ENCODE measurements at places on chromosomes 4 and X. TPM values are rescaled to one million over a fixed set of nuclear protein-coding genes. Genes with fewer than 3 reads are reported as not detected.
A peak's percentile ranks its signal among the peaks of the same experiment; 100 is the strongest.

DNA sequence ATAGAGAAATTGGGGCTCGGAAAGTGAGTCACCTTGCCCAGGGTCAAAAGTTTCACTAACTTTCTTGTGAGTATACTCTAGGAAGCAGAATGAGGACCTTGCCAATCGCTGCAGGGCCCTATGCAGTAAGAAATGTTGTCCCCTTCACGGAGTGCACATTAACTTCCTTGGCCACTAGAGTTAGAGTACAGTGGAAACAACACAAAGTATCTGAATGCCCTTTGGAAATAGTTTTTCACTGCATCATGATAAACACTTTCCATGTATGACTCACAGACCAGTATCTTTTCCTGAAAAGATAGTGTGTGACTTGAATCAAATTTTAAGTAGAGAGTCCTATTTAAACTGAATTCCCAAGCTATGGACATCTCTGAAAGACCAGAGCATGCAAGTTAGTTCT, 45.5 kb upstream of the STK26 start:
- no peak for DNase-seq

- DNase-seq = no peak
Measured at GRCh38 chr4:15077969-15078368, 75.7 kb downstream of the CPEB2 start.

DNA sequence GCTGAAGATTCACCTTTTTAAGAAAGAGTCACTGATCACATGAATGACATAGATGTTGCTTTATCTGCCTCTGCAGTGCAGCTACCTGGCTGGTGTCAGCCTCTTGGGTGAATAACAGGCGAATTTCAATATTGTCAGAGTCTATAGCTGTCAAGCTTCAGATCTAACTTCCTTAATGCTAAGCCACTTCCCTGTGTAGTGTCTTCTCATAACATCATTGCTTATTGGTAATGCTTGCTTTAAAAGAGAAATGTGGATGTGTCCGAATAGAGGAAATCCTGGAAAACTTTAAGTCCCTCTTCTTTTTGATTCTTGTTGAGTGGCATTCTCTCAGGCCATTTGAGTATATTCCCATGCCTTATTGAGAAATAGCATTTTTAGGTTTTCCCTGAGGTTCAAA, 7.3 kb upstream of the IGFBP7 start:
- DNase-seq = no peak

GRCh38 chr4:45410701-45411210, 684.4 kb upstream of the GNPDA2 start:
- DNase-seq = no peak

- no peak for DNase-seq
Measured at GRCh38 chr4:125334926-125335325, 20.2 kb downstream of the FAT4 start.

DNA sequence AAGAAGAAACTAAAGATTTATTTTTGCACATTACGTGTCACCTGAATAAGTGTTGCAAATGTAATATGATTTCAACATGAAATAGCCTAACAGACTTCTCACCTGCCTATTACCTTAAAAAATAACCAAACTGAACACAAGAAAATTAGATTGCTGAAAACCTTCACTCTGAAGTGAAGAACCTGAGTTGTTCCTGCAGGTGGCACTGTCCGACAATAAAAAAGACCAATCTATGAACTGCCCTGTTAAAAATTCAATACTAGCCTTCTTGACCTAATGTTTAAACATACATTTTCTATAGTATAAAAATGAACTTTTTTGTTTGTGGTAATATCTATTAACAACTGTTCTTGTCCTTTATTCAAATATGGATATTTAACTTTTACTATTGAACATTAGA, 69.2 kb upstream of the PNPLA4 start:
- DNase-seq = no peak

DNA sequence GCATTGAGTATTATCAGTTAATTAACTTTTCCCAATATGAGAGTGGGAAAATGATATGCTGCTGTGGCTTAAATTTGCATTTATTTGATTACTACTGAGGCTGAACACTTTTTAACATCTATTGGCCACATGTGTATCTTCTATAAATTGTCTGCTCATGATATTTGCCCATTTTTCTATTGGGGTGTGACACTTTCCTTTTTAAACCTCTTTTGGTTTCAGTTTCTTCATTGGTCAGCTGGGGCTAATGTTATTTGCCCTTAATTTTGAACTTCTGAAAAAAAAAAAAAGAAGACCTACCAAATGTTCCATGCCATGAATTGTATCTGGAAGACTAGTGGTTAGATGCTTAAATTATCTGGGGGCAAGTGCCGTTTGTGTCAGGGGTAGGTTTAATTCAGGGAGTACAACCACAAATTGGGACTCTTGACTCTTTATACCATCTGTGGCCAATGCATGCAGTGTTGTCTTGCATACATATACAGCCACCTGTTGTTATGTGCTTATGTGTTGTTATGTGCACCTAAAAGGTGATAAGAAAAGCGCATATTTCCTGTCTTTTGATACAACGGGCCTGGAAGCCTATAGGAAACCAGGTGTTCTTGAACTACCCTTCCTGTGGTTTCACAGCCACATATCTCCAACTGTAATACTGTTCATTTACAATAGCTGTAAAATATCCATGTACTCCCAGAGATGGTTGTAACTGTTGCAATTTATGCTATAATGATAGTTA, 49.0 kb downstream of the SH2D1A start:
- no peak for DNase-seq

- no peak for DNase-seq
Measured at GRCh38 chr4:138851391-138852335, 163.9 kb upstream of the NOCT start.

DNA sequence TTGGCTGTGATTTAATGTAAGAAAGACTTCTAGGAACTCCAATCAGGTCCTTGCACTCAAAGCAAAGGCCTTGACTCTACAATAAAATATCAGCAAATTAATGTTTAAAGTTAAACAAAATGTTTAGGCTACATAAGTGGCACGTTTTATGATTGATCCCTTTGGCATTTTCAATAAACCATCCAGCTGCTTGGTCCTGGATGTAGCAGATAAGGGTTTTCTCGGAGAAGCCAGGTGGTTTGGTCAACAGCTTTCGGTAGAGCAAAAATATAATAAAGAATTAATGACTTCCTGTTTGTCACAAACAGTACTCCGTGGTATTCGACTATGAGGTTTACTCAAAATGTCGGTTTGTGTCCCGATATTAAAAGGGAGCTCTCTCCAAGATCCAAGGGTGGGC, 95.8 kb downstream of the GEMIN8 start:
- DNase-seq = no peak

- DNase-seq = peak; percentile 69
Measured at GRCh38 chrX:153474718-153475117, 4.3 kb upstream of the HAUS7 start.

- DNase-seq = no peak
Measured at GRCh38 chrX:151790481-151791160, 56.1 kb downstream of the CNGA2 start.

DNA sequence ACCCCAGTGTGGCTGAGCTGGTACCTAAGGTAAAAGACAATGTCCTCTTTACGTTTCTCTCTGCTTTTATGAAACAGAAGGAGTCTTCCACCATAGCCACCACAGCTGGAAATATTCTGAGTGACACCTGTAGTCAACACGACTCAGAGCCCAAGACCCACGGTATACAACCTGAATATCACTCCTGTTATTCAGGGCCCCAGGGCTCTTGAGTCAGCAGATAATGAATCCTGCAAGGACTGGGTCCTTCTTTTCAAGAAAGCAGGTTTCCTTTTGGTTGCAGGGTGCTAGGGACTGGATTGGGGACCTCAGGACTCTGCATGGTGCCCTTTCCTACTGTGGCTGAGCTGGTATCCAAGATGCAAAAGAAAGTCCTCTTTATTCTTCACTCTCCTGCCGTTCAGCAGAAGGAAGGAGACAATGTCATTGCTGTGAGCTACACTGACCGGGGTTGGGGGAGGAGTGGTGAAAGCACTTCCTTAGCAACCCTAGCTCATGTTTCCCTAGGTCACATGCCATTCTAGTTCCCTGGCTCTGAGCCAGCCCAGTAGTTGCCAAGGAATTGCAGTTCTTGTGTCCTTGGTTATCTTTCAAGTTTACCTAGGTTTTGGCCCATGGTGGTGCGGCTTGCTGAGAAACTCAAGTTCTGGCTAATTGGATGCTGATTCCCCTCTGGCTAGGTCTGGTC, 23.7 kb upstream of the UNC5C start:
- no peak for DNase-seq

DNA sequence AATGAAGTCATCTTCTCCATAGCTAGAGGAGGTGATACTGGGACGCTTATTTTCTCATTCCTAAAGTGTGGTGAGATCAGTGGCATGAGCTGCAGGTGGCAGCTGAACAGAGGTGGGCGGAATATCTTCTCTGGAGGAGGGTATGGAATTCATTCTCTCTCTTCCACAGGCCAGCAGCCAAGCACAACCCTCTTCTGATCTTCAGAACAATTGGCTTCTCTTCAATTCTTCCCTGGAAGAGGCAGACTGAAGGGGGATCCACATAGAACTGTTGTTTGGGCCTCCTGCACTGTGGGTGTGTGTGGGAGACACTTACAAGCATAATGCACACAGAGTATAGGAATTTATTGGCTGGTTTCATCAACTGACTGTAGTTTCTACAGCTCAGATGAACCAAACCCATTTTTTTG, 180.4 kb upstream of the RASGEF1B start:
- no peak for DNase-seq

GRCh38 chrX:38999967-39000745, 198.9 kb downstream of the MID1IP1 start:
- DNase-seq = no peak

DNA sequence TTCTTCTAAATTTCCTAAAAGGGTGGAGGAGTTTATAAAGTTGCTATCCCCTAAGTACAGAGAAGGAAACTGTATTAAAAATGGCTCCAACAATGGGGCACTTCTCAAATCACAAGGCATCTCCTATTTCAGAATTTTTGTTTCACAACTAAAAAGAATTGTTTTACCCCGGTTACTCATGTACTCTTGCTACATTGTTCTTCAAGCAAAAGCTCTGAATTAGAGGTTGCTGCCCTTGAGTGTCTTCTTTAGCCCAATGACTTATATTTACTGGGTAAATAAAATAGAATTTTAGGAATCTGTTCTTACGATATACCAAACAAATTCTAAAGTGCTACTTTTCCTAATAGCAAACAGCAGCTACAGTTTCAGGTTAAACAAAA, 67.5 kb downstream of the PPEF2 start:
- no peak for DNase-seq

DNA sequence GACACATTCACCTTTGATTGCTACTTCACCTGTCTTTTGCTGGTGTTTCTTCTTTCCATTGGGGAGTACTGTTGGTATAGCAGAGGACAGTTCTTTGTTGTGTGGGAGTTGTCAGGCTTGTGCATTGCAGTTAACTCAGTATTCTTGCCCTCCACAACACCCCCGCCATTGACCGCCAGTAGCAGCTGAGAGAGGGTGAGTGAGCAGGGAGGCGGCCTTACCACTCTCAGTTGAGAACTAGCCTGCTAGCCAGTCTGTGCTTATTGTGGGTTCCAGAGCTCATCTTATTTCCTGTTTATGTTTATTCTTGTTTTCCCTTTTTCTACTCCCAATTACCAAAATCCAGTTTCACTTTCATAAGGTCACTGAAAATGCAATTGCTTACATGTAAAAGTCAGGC, 52.2 kb downstream of the STIM2 start:
- DNase-seq = no peak

The SH3D19 gene
- total RNA-seq = 102 TPM

The SH3BGRL gene
- total RNA-seq = 74.4 TPM

The DYNLT3 gene
- 19.6 TPM for total RNA-seq

The HPSE gene
- 14.0 TPM for total RNA-seq

The YTHDC1 gene
- total RNA-seq = 55.1 TPM

The TMEM33 gene
- 67.6 TPM for total RNA-seq

The TRIM61 gene
- total RNA-seq = not detected

The GABRG1 gene
- total RNA-seq = not detected

The GPR173 gene
- 0.38 TPM for total RNA-seq
